EL (cell line): ENCODE measurements at places on chromosomes 1 and 21.

- no peak for DNase-seq
Observed at GRCh38 chr1:21734526-21734925, 48.4 kb downstream of the USP48 start.

- no peak for DNase-seq
Observed at GRCh38 chr1:235357485-235358373, 9.5 kb upstream of the TBCE start.

DNA sequence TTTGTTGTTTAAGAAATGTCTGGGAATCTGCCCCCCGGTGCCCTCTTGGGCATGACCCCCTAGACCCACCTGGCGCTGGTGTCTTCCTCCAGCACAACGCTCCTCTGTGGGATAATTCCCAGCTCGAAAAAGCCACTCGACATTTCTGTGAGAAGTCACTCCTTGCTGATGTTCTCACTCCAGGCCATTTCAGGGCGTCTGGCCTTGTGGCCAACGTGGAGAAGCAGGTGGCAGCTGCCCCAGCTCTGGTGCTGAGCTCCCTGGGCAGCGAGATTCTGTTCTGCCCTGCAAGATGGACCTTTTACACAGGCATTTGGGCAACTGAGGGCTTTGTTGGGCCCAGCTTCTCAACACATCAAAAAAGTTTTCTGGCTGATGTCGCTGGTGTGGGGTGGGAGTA is 147.7 kb upstream of the WNT4 start:
- no peak for DNase-seq

DNA sequence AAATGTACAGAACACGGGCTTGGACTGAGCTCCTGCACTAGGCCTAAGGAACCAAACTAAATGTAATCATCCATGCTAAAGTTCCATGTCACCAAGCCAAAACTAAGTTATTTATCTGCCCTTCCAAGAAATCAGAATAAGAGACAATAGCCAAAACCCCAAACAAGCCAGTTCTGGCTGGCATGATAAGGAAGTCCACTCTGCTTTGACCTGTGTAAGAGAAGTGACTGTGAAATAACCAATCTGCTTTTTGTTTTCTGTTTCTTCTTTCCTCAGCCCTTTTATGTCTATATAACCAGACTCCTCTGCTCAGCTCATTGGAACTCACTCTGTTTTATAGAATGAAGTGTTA is 15.1 kb downstream of the PLPPR5 start:
- no peak for DNase-seq

DNA sequence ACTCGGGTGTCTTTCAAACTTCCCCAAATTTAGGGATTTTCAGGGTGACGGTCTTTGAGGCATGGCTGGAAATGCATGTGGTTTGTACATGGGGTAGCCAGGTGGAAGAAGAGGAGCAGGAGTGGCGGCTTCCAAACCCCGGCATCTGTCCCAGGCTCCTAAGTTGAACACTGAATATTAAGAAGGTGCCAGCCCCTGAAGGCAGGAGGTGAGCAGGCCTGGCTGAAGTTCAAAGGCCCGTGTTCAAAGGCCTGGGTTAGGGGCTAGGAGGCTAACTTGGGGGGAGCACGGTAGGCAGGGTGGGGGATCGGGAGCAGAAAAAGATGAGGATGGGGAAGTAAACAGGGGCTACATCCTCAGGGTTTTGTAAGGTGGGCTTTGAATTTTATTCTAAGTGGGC is 42.8 kb downstream of the ELK4 start:
- DNase-seq, result no peak

DNA sequence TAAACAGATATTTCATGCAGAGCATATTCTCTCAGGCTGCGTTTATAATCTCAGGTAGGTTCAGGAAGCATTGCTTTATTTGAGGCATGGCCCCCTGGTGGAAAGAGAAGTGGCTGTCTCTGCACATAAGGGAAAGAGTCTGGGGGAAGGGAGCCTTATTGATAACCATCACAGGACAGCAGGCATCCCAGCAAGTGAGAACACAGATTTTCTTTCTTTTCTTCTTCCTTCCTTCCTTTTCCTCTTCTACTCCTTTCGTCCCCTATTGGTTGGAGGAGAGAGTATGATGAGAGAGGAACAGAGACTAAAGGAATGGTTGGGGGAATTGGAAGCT is 21.9 kb downstream of the TSNAX start:
- DNase-seq, result peak; percentile 15

DNA sequence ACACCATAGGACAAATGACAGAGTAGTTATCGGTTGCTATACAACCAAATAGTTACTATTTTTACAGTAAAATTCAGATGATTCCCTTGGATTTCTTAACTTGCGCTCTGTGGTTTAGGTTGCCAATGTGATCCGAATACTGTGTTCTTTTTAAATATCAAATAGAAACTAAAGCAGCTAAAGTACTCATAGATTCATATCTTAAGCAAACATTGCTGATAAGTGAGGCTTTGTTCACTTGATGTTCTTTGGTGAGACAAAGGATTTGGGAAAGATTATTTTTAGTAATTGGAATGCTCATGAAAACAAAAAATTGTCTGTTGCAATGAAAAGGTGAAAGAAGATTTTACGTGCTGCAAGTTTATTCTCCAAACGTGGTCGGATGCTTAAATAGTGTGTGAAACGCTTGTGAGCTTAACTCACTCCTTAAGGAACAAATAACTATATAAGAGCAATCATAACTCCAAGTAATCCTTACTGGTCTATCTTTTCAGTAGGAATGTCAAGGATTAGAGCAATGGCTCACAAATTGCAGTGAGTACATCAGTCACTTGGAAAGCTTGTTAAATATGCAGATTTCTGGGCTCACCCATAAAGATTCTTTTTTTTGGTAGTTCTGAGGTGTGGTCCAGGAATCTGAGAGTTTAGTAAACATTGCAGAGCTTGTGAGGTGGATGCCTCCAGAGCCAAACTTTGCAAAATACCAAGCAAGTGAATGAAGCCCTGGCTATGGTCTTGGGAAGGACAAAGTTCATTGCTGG is 31.8 kb upstream of the PDC start:
- no peak for DNase-seq

DNA sequence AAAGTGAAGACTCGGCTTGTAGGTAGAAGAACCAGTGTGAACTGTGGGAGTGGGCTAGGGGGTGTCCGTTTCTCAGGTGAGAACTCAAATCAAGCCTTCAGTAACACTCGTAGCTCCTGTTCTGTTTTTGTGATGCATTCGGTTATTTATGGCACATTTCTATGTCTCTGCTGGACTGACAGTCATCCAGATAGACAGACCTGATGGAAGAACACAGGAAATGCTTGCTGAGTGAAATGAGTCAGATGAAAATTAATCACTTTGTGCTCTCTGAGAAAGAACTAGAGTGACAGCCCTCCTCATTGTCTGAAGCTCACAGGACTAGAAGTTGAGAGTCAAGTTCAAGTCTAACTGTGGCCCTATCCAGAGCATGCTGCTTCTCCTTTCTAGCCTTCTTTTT is 360.1 kb upstream of the PLXNA2 start:
- DNase-seq, result peak; percentile 23

GRCh38 chr1:220391491-220391890 is 119.2 kb upstream of the RAB3GAP2 start:
- no peak for DNase-seq

DNA sequence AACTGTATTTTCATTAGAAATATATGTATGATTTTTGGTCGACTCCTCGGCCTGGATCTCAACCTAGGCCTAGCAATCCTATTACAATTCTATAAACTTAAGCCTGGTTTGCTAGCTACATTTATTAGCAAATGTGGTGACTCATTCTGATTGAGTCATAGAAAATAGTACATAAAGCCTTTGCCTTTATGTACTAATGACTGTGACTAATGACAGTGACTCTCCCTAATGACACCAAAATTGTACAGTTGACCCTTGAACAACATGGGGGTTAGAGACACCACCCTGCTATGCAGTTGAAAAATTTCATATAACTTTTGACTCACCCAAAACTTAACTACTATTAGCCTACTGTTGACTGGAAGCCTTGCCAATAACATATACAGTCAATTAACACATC is 78.9 kb downstream of the CLEC20A start:
- peak; percentile 90 for DNase-seq

- DNase-seq, result no peak
Observed at GRCh38 chr1:77664939-77665516, 17.4 kb downstream of the ZZZ3 start.
